Right forelimb (tissue), 1 donor: ENCODE measurements at places on chromosomes 1 and 21.

GRCh38 chr21:44509539-44509938, 30.5 kb downstream of the KRTAP10-1 start:
- DNase-seq, result no peak

GRCh38 chr1:199920635-199921034, 106.9 kb upstream of the NR5A2 start:
- no peak for DNase-seq

DNA sequence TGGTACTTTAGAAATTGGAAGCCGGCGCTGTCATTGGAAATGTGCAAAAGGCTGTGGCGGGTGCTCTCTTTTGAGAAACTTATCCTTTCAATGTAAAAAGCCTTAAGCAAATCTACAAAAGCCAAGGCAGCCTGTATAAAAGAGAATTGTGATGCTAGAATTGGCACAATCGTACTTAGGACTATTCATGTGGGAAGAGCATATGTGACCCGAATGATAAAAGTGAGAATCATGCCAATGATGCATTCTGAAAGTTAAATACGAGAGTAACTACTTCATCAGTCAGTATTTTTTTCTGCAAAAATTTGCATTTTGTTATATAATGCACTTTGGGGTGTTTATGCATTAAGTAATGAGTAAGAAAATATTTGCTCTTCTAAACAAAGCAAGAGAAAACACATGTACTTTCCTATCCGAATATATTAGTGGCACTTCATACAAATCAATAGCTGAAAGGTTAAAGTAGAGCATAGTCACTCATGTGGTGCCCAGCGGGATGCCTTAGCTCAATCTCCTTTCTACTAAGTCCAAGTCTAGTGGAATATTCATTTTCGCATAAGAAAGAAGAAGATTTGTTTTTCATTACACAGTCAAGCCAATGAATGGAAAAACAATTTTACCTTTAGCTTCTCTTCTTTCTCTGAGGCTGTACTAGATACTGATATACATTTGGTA, 1256.6 kb upstream of the B3GALT2 start:
- DNase-seq, result no peak

GRCh38 chr1:106651028-106651762, 405.3 kb upstream of the PRMT6 start:
- no peak for DNase-seq

GRCh38 chr1:225772323-225772768, 5.3 kb upstream of the SRP9 start:
- peak; percentile 86 for DNase-seq

GRCh38 chr1:215529111-215529510, 38.0 kb upstream of the KCTD3 start:
- no peak for DNase-seq

GRCh38 chr1:29011775-29012174, 97.4 kb downstream of the EPB41 start:
- DNase-seq, result no peak

GRCh38 chr1:229694053-229694693, 68.1 kb downstream of the URB2 start:
- DNase-seq, result peak; percentile 73

DNA sequence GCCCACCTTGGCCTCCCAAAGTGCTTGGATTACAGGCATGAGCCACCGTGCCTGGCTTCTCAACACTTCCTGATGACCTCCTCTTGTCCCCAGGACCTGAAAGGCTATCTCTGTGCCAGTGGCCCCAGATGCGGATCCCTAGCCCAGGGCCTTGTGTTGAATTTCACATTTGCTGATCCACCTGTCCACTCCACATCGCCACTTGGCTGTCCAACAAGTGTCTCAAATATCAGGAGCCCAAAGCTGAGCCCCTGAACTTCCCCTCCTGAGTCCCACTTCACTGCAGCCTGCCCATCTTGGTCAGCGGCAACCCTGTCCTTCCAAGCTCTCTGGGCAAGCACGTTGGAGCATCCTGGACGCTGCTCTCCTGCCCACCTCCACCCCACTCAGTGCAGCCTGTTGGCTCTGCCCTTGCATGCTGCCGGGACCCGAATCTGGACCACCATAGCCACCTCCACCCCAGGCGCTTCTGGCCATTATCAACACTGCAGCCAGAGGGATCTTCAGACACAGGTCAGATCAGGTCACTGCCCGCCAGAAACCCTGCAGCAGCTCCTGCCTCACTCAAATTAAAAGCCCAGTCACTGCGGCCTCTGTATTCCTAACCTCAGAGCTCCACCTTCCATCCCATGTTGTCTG, 352.5 kb upstream of the VAMP3 start:
- DNase-seq, result peak; percentile 16

DNA sequence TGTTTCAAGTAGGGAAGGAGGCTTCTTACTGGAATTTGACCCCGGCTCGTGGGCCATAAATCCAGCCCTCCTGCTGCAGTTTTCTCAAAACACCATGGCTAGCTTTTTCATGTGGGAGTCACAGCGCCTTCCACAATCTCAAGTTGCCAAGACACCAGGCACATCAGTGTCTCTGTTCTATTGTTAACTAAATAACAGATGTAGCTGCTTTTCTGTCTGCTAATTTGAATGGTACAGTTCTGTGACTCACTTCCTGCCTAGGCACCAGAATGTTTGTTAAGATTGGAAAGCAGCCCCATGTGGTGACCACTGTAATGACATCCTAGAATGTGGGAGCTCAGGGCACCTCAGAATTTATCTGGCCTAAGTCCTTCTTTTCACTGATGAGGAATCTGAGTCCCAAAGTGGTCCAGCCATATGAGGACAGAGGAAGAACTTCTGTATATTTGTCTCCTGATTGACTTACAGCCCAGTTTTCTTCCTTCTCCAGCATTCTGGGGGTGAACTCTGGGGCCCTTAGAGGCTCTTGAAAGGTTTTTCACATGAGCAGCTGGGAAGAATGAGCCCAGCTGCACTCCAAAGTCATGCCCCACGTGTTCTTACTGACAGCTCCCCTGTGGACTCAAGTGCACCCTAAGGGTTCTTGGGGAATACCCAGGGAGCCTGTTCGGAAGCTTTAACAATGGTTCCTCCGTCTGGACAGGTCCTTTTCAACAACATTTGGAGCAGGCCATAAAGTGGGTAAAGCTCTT, 27.5 kb downstream of the TRIM45 start:
- no peak for DNase-seq

- DNase-seq, result no peak
Measured at GRCh38 chr1:22556391-22557104, 6.7 kb upstream of the EPHA8 start.

DNA sequence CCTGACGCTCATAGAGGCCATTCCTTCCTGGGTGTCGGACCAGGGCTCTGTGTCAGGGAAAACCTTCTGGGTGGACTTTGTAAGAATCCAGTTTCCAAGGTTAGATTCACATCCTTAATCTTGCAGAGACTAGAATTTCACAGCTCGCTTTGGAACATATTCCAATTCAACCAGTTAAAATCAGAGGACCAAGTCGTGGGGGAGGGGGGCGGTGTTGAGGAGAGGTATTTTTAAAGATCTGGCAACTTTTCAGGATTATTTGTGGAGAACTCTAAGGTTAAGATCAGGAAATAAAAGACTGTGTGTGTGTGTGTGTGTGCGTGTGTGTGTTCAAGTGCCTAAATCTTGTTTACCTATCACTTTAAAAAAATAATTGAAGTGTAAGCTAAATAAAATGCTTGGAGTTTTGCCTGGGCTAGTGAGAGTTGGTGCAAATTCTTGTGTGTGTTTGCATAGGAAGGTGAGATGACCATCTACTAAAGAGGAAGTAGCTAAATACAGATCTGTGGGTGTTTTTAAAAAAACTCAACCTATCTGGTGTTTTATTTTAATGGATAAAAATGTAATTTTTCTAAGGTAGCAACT, 21.8 kb downstream of the TENT5C start:
- no peak for DNase-seq

DNA sequence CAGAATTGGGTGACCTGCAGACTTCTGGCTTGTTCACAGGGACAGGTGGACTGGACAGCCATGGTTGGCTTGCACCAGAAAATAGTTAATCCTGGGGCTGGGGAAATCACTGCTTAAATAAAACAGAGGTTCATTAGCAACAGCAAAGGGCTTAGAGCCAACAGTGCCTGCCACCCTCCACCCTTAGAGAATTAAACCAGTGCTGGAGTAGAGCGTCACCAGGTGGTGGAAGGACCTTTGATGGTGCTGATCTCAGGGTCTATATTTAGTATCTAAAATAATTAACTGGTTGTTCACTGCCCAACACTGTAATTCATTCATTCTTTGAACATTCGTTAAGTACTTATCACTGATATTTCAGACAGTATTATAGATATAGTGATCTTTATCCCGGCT, 34.7 kb upstream of the PDE9A start:
- no peak for DNase-seq

DNA sequence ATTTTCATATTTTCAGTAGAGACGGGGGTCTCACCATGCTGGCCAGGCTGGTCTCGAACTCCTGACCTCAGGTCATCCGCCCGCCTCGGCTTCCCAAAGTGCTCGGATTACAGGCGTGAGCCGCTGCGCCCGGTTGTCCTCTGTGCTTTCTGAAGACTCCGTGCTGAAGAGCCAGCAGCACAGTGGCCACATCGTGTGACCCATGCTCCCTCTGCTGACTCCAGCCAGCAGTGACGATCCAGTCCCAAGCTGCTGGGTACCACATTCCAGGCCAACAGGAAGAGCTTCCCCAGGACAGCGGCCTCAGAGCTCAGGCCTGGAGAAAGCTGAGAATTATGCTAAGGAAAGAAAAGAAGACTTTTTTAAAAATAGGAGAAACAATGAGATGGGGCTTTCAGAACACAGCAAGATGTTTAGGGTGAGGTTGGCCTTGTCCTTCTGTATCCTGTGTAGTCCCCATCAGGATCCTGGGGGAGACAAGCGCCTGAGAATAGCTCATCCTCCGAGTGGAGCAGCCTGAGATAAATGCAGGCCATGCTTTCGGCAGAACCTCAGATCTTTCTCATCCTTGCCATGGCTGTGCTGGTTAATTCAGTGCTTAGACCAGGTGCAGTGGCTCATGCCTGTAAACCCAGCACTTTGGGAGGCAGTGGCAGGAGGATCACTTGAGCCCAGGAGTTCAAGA, 207.1 kb downstream of the SLC35F3 start:
- DNase-seq, result no peak

- no peak for DNase-seq
Measured at GRCh38 chr1:151860504-151861187, 7.1 kb upstream of the THEM5 start.

DNA sequence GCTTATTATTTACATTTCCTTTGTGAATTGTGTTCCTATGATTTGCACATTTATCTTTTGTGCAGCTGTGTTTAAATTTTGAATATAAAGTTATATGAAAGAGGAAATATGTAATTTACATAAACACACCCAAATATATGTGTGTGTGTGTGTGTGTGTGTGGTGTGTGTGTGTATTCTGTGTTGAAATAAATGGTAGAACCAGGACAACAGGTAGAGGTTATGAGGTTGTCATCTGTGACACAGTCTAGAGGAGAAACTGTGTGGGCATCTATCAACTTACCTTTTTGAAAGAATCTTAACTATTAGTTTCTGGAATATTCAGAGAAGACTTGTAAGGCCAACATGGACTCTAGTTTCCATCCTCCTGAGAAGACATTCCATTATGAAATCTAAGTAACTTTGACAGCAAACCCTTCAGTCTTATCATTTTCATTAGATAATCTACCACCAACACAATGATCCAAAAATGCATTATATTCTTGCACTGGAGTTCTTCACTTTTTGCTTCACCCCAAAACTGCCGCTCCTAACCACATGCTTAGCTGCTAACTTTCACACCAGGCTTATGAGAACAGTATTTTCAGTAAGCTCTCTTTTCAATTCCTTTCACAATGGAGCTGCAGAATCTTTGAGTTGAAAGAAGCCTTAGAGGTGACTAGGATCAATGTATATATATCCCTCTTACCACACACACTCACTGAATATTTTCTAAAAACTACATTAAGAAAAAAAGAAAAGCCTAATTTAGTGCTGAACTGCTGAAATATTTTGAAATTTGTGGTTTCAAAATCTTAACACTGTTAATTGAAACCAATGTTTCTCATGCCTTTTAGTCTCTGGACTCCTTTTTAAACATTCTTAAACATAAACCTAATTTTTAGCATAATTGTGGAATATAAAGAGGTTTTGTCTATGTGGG, 21.8 kb downstream of the PTPRC start:
- DNase-seq, result no peak

DNA sequence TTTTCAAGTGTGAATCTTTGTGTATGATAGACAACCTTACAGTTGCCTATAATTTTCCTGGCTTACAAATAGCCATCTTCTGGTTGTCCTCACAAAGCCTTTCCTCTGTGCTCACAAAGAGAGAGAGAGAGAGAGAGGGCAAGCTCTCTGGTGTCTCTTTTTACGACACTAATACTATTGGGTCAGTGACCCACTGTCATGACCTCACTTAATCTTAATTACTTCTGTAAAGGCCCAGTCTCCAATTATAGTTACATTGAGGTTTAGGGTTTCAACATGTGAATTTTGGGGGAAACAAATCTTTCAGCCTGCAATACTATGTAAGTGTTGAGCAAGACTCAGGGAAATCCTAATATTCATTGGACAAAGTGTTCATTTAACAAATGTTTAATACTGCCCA, 167.4 kb upstream of the COL11A1 start:
- no peak for DNase-seq

GRCh38 chr1:199089393-199090122, 450.7 kb downstream of the PTPRC start:
- DNase-seq, result no peak

GRCh38 chr1:8314346-8315280, 3.3 kb upstream of the SLC45A1 start:
- peak; percentile 85 for DNase-seq

- DNase-seq, result no peak
Measured at GRCh38 chr1:60035921-60036320, 37.6 kb downstream of the C1orf87 start.

GRCh38 chr1:208205216-208206013, 38.8 kb downstream of the PLXNA2 start:
- no peak for DNase-seq

- DNase-seq, result no peak
Measured at GRCh38 chr1:75668813-75669212, 55.7 kb upstream of the ACADM start.

- DNase-seq, result no peak
Measured at GRCh38 chr1:234526922-234527321, 47.9 kb upstream of the TARBP1 start.

GRCh38 chr1:19765623-19766022, 34.1 kb downstream of the TMCO4 start:
- DNase-seq, result no peak

- no peak for DNase-seq
Measured at GRCh38 chr1:209042413-209042812, 541.1 kb upstream of the CAMK1G start.

- no peak for DNase-seq
Measured at GRCh38 chr1:175207971-175208370, 15.4 kb upstream of the KIAA0040 start.

- DNase-seq, result no peak
Measured at GRCh38 chr1:248348475-248348874, at the start of gene OR14C36. OR14C36 (plus strand) TSS chr1:248348775; CDS start chr1:248348775, 0 bp downstream.

- DNase-seq, result no peak
Measured at GRCh38 chr21:37208741-37209225, 58.4 kb downstream of the VPS26C start.

DNA sequence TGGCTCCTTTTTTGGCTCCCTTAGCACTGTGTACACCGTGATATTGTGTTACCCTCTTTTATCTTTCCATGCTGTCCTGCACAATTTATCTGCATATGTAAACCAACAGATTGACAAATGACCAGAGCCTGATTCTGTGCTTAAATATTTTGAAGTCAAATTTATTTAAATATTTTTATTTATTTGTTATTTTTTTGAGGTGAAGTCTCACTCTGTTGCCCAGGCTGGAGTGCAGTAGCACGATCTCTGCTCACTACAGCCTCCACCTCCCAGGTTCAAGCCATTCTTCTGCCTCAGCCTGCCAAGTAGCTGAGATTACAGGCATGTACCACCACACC, 12.8 kb downstream of the PMF1 start:
- DNase-seq, result no peak
